T-helper 22 cell (primary cell): ENCODE measurements at places on chromosomes 3 and 15.

DNA sequence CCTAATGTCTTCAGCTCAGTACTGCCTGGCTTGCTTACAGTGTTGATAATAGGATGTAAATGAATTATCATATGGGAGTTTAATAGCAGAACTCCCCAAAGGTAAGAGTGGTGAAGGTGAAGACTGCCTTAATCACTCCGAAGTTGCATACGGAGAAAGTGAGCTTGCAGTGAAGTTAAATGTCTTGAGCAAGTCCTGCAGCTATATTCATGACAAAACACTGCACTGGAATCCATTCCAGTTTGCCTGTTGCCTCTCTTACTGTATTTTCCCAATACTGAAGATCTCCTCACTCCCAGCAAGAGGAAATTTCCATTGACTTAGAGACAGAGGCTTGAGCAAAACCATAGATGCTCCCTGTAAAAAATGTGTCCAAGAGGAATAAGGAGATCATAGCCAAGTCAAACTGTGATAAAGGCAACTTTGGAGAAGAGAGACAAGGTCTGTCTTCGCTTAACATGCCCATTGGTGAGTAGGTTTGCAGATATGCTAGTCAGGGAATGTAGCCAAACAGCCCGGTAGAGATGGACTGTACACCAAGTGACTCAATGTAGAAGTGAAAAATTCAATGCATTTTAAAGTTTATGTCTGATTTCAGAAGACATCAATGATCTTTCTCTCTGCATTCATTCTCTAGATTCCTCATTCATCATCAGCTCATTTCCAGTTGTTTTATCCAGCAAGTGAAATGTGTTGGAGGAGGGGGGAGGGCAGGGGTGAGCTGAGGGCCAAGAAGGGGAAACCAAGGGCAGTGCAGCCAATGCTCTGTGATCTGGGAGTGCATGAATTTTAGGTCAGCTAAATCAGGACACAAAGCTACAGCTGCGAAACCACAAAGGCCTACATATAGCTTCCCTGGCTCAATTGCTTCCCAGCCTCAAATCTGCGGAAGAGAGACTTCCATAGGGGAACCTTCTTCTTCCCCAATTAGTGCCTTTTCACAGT is 667.1 kb upstream of the NR2F2 start:
- no peak for DNase-seq

GRCh38 chr3:119781330-119782198 is at the start of gene NR1I2:
Gene NR1I2, plus strand, starts transcription at chr3:119782101.
- no peak for DNase-seq

DNA sequence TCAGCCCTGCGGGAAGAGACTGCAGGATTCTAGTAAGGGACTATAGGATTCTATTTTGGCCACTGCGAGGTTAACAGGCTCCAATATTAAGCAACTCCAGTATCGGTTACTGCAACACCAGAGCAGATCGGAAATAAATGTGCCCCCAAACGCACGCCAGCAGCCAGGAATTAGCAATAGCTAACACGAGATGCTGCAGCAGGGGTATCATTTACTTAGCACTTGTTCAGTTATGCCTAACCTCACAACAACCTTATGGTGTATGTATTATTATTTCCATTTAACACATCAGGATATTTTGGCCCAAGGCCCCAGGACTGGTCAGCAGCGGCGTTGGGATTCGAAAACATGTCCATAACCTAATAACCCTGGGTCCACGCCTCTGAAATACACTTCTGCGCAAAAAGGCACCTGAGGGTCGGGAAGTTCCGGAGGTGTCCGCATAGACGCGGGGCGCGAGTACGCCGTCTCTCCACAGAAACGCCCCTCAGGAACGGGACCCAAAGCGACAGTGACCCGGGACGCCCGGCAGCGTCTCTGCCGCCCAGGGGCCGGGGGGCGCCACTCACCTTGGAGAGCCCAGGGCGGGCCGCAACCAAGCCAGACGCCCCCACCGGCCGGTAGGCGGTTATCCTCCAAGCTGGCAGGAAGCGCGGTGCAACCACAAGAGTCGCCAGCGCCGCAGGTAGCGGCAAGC is 681 bp downstream of the PIK3CB start:
- DNase-seq, result no peak

DNA sequence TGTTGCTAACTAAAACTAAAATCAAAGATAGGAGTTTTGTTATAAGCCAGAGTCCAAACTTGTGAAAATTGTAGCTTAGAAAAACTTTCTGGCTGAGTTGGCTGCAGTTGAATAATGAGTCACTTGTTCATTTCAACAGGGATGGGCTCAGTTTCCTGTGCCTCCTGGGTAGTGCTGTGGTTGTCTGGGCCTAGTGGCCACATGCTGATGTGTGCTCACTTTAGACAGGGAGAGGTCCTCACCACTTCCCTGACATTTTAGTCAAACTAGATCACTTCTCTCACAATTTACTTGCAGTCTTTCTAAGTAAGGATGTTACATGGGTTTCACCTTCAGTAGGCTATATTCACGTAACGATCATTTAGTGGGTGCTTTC is 6.3 kb upstream of the UBE2Q2 start:
- DNase-seq, result peak; percentile 19

DNA sequence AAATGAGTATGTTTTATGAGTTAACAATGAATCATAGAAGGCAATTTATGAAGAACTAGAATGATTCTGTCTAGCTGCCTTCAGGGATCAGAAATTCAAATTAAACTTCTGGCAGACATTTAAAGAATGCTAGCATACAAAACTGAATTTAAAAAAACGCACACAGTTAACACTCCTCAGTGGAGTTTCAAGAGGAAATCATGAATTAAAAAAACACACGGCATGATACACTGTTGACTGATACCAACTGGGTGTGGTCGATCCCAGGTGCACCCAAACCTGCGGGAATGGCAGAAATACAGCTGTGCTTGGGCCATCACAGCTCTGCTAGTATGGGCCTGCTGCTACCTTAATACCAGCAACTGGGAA is 526.0 kb downstream of the FOXP1 start:
- DNase-seq, result no peak

DNA sequence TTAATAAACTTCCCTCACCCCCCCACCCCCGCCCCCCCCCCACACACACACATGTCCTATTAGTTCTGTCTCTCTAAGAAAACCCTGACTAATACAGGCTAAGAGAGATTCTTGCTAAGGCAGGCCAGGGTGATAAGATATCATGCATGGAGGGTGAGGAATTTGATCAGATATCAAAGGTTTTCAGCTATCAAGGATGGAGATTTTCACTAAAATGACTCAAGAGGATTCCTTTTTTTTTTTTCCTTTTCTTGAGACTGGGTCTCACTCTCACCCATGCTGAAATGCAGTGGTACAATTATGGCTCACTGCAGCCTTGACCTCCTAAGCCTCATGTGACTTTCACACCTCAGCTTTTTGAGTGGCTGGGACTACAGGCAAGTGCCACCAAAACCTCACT is 14.9 kb upstream of the SENP7 start:
- no peak for DNase-seq

DNA sequence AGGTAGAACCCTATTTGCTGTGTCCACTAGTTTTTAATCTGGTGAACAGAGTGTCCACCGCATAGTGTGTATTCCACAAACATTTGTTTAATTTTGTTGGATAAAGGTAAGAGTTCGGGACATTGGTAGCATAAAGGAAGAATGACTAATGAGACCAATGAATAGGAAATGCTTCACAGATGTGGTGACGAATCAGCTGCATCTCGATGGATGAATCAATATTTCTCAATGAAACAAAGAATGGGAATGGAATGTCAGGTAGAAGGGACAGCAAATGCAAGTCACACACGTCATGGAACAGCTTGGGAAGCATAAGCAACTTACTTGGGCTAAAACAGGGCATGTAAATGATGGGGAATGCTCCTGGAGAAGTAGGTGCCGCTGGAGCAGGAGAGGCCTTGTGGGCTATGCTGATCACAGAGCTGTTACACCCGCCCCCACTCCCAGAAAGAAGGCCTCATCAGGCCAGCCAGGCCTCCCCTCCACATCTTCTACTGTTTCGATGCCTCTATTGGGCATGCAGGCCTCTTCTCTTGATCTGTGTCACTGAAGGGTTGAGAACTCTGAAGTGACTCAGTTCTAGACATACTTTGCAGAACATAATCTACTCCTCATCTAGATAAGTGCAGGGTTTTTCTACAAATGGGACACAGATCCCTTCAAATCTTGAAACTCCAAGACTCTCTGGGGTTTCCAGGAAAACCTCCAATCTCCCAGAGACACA is 120.0 kb upstream of the GADL1 start:
- no peak for DNase-seq

- no peak for DNase-seq
Measured at GRCh38 chr15:95598251-95598855, 732.1 kb upstream of the NR2F2 start.

GRCh38 chr3:161270991-161271390 is 49.9 kb downstream of the NMD3 start:
- no peak for DNase-seq

DNA sequence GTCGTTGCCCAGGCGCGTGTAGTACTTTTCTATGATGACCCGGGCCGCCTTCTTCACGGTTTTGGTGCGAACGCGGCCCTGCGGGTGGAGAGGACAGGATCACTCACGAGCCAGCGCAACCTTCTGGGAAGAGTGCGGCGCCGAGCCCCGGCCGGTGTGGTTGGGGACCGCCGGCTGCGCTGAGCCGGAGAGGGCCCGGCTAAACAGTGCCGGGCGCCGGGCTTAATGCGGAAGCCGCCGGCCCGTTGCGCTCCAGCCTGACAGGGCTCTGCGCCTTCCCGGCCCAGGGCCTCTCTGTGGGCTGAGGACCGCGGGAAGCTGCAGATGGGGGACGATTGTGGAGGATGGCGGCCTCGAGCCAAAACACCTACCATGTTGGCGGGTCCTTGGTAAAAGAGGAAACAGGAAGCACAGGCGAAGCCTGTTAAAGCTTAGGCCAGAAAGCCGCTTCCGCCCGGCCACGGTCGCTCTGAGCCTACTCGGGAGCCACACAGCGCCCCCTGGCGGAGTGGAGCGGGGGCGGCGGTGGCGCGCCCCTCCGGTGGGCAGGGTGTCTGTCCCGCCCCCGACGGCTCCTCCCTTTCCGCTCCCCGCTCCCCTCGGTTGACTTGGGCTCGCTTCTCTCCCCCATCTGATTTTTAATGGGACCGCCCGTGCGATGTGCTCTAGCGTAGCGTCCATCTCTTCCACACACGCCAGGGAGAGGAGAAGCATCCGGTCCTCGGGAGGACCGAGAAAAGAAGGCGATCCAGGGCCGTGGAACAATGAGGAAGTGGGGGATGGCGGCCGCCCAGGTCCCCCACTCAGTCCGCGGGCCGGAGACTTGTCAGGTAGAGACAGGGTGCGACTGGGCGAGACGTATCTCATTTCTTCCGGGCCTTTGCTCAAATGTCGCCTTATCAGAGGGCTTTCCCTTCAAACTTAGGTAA is at the start of gene RPS17:
Gene RPS17 (minus strand): TSS at position 403 of the 929 bp plus-strand sequence. CDS start 29 bp downstream, at position 374.
- DNase-seq, result peak; percentile 95

DNA sequence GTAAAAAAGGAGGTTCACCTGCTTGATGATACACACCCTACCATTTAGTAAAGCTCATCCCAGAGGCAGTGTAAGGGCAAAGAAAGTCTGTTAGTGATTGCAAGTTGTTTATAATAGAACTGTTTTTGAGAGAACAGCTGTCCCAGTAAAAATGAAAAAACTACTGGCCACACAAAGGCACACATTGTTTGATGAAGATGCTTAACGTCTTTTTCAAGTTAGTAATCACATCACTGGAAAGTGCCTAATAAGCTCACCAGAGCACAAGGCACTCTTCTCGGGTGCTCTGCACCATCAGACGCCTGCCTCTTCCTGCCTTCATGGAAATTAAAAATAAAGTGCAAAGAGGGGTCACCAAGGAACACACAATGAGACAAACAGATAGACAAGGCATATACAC is 186.9 kb downstream of the PDZRN3 start:
- DNase-seq, result no peak

GRCh38 chr3:196165850-196166249 is 45.4 kb downstream of the ZDHHC19 start:
- no peak for DNase-seq

GRCh38 chr3:105523501-105523900 is 156.8 kb downstream of the ALCAM start:
- no peak for DNase-seq

DNA sequence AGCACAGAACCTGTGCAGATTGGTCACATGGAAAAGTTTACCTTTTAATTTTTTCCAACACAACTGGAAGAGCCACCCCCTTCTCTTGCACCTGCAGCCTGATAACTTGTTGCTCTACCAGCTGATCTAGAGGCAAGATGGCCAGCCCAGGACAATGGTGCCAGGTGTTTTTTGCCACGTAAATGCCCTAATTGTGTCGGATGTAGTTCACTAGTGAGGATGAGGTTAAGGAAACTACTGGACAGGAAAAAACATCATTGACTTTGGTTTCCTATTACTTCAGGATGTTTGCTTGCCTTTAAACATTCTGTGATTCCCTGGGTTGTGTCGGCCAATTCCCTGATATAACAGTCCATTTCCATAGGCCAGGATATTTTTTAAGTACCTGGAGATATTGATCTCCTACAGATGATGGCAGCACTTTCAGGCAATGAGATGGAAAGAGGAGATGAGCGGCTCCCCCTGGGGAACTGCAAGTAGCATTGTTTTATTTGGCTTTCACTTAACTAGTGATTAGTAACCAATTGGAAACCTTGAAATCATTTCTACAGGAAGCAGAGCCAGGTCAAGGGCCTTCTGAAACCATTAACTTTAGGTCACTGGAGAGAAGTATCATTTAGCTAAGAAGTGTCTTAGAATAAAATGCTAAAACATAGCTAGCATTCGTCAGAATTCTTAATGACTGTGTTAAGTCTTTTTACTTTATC is 72.5 kb downstream of the OSBPL10 start:
- no peak for DNase-seq

DNA sequence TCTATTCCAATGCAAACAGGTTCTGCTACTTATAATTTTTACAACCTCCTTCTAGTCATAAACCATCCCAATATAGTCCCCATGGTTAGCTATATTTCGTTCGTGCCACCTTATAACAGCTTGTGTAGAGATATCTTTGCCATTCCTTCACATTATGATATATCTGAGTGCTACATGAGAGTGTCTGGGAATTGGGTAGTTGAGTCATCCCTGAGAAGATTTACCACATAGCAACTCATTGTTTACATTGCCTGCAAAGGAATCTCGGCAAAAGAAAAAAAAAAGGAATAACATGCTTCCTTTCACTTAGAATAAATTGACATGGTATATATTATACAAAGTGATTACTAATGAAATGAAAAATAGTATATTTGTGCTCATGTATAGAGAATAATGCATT is 86.0 kb upstream of the VGLL3 start:
- DNase-seq, result no peak

- DNase-seq, result no peak
Measured at GRCh38 chr3:126678693-126679317, 23.9 kb upstream of the TXNRD3 start.

GRCh38 chr3:34807611-34808010 is 831.7 kb upstream of the ARPP21 start:
- no peak for DNase-seq

DNA sequence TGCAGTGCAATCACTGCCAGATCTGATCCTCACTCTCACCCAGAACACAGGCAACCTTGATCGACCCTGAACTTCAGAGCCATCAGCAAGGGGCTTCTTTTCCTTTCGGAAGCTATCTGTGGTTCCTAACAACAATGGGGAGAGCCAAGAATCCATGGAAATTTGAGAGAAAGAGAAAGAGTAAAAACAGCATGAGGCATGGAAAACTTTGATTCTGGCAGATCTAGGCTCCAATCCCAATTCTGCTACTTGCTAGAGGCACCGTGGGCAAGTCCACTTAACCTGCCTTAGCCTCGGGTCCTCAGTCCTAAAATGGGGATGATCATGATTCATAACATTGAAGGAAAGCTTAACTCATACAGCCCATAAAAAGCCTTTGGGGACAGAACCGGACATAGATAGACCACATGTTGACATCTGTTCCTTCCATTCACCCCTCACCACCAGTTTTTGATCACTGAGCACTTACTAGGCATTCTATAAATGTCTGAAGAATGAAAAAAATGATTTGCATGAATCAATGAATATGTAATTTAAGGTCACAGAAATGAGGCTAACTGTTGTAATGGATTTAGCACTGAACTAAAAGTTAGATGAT is 605.7 kb upstream of the CFAP20DC start:
- no peak for DNase-seq
